Natural killer cell (primary cell): ENCODE measurements at places on chromosomes 3 and 15. TPM values are rescaled to one million over a fixed set of nuclear protein-coding genes. Genes with fewer than 3 reads are reported as not detected.

PPP1R14D gene
- total RNA-seq, result not detected

- no peak overlapping the region for H3K4me3 ChIP-seq
- no peaks in the 10 kb centered on the region for H3K27me3 ChIP-seq
- H3K27ac ChIP-seq, result no peak overlapping the region
- no peak for DNase-seq
- H3K4me1 ChIP-seq, result peaks cover 10% of the 10 kb centered on the region
Observed at GRCh38 chr15:66832664-66833063, 130.6 kb downstream of the SMAD6 start.

DNA sequence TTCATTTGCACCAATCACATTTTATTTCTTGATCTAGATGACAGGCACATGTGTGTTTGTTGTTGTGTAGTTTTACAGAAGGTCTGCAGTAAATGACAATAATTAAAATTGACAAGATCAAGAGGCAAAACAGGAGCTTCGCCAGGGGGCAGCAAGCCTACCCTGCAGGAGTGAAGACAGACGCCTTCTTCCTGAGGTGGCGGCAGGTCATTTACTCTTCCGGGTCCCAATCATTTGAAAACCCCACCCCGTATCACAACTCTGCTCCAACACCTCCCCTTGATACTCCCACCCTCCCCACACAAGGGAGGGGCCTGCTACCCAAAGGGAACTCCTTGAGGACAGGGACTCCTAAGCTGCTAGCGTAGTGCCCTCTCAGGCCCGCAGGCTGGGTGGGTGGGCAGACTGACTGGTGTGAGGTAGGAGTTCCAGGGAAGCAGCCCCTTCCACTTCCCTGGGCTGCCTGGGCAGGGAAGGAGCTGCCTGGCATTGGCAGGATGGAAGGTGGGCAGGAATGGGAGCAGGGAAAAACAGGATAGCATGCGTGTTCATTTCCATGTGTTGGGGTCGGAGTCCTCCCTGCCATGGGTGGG, 13.1 kb downstream of the CHDH start:
- no peaks in the 10 kb centered on the region for H3K27me3 ChIP-seq
- H3K36me3 ChIP-seq, result no peaks in the 10 kb centered on the region
- no peak overlapping the region for H3K4me3 ChIP-seq
- H3K4me1 ChIP-seq, result peaks cover 4% of the 10 kb centered on the region

GRCh38 chr3:185630182-185630622, 44.1 kb downstream of the SENP2 start:
- peaks cover 34% of the 10 kb centered on the region for H3K36me3 ChIP-seq
- no peak overlapping the region for H3K4me3 ChIP-seq
- no peaks in the 10 kb centered on the region for H3K4me1 ChIP-seq
- no peak overlapping the region for H3K27ac ChIP-seq

DNA sequence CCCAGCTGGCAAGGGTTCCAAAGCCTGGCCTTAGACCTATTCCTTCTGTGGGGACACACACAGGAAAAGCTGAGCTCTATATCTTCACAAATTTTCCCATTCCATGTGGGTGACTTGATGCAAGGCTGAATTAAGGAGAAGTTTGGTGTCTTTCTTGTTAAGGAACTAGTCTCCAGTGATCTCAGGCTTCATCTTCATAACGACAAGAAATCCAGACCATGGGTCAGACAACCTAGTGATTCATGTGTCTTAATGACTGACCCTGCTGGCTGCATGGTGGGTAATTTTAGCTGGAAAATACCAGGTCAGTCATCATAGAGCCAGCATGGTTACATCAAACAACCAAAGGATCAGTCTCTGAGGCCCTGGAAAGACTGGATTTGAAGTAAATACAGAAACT, 112.7 kb upstream of the SLC4A7 start:
- H3K36me3 ChIP-seq, result no peaks in the 10 kb centered on the region
- H3K4me3 ChIP-seq, result no peak overlapping the region
- no peak overlapping the region for H3K27ac ChIP-seq
- no peak for DNase-seq

DNA sequence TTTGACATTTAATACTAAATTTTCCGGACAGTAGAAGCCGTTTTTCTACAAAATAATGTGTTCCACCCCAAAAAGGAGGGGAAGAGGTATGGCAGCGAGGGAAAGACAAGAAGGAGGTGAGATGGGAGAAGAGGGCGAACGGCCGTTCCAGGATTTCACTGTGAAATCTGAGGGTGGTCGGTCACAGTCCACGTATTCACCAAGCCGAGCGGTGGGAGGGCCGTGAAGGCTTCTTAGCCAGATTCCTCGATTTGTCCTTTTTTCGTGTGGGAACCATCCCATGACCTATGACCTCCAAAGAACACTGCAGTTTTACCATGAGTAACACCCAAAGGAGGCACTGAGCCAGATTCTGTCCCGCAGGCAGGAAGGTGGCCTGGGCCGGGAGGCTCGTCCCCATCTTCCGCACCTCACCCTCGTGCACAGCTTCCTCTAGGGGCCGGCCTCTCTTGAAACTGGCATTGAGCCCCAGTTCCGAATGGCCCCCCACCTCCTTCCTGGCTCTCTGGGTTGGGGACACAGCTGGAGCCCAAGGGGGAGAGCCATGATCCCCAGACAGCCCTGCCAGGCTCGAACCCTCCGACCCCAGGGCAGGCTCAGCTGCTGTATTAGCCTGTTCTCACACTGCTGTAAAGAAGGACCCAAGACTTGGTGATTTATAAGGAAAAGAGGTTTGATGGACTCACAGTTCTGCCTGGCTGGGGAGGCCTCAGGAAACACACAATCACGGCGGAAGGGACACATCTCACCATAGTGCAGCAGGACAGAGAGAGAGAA, 23.7 kb downstream of the XXYLT1 start:
- H3K27me3 ChIP-seq, result no peaks in the 10 kb centered on the region
- DNase-seq, result no peak
- H3K27ac ChIP-seq, result no peak overlapping the region
- H3K4me3 ChIP-seq, result no peak overlapping the region
- peaks cover 12% of the 10 kb centered on the region for H3K4me1 ChIP-seq
